ENCODE measurements at places on chromosomes 13 and 19.

DNA sequence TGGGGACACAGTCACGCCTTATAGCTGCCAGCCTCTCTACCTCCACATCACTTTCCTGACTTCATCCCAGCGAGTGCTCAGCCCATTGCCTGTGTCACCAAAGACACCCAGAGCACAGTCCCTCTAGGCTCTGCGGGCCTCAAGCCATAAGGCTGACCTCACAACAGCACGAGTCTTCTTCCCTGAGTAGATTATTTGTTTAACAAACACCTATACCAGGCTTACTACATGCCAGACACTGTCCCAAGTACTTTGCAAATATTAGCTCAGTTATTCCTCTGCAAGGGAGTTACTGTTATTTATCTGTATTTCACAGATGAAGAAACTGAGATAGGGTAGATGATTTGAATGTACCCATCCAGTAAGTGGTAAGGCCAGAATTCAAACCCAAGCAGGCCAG lies 504.3 kb downstream of the COG6 start:
- DNase-seq, result no peak

DNA sequence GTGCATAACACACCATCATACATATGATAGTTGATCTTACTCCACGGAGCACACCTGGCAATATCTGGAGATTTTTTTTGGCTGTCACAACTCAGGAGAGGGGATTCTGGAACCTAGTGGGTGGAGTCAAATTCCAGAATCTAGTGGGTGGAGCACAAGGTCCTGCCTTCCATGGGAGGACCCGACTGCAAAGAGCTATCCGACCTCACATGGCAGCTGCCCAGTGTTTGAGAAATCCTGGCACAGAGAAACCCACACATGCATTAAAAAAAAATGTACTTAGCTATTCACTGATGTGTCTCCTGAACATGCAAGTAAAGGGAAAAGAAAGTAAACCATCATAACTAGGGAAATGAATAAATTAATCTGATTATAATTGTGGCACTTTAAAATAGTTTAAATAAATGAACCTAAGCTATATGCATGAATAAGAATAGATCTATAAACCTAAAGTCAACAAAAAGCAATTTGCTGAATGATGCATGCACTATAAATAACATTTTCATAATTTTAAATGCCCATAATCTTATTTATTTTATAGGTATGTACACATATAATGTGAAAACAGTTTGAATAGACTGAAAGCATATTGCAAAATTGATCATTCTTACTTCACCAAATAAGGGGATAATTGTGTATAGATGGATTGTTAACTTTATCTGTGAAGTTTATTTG lies 300.3 kb downstream of the MYO16 start:
- no peak for DNase-seq

DNA sequence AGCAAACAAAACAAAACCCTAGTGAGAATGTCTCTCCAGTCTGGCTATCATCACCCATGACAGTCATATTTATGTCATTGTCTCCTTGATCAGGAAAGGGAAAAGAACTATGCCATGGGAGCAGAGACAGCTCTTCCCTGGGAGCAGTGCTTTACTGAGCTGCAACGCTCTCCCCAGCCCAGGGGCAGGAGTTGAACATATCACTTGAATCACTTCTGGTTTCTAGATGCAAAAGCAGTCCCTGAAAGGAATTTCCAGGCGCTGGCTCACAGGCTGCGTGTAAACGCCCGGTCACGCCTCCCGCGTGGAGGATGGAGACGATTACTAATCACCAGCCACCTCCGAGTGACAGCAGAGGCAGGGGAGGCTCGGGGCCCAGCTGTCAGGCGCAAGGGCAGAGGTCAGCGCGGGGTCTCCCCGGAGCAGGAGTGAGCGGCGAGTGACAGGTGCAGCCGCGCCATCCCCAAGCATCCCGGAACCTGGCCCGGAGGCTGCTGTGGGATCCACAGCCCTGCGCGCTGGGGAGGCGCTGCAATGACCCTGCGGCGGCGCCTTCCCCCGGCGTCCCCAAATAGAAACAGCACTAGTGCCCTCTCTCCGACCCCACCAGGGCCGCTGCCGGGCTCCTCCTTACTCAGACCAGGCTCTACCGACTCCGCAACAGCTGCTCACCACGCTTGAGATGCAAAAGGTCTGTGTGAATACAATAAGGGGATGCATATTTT lies 23.5 kb upstream of the DCLK1 start:
- peak; percentile 54 for DNase-seq

- no peak for DNase-seq
These were observed 79.9 kb downstream of the RNASEH2B start for GRCh38 chr13:50989476-50989875.

- DNase-seq, result no peak
These were observed 38.7 kb upstream of the TPM4 start for GRCh38 chr19:16037424-16038195.

DNA sequence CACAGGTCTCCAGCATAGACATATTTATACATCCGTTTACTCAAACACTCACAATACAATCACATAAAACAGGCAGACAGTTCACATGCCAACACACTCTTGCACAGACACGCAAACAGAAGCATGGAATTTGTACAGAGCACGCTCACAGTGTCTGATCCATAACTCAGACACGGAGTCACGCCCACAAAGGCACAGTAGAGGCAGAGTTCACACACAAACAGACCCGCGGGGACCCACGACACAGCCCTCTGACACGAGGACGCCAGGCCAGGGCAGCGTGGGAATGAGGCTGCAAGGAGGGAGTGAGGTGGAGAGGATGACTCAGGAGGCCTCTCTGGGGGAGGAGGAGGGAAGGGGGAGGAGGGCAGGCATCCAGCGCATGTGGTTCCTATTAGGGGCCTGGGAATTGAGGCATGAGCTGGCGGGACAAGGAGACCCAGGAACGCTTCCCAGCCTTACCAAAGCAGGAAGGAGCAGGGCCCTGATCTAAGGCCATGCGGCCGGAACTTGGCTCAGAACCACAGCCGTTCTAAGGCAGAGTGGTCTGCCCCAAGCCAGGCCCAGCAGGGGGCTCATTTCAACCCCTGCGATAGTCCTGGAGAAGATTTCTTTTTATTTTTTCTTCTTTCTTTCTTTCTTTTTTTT lies 9.1 kb upstream of the OLFM2 start:
- DNase-seq, result peak; percentile 45

DNA sequence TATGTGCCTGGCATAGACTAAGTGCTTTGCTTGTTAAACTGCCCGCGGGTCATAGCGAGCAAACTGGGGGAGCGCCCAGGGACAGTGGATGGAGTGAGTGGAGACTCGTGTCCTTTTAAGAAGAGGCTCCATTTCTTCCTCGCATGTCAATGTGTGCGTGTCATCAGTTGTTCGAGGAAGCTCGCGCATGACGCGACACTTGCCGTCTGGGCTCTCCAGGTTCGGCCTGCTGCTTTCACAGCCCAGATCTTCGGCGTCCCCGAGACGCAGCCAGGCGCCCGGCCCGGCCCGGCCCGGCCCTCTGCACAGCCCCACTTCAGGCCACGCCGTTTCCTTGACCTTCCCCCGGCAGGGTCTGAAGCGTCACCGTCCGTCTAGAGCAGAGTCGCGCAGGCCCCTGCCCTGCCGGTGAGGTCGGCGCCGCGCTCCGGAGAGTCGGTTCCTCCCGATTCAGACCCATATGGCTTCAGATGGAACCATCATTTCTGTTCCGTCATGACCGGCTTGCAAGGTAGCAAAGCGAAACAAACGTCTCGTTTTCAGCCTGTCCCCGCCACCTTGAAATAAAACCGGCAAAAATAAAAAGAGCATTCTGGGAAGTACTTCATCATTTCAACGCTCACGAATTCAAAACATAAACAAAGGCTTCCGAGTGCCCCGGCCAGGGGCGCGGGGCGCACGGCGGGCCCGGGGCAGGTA lies 599 bp upstream of the ARHGEF7 start:
- DNase-seq, result peak; percentile 75

Measured in kidney (tissue), 22 donors.